NCI-H1930 (cell line): ENCODE measurements at places on chromosomes 2 and 18.

- no peak for DNase-seq
Observed at GRCh38 chr18:31162825-31163435, at the start of gene DSC1. Gene DSC1 (minus strand): TSS chr18:31162856. CDS start chr18:31162594, 262 bp downstream.

GRCh38 chr2:66436581-66437001, 1.7 kb downstream of the MEIS1 start:
- DNase-seq, result no peak

DNA sequence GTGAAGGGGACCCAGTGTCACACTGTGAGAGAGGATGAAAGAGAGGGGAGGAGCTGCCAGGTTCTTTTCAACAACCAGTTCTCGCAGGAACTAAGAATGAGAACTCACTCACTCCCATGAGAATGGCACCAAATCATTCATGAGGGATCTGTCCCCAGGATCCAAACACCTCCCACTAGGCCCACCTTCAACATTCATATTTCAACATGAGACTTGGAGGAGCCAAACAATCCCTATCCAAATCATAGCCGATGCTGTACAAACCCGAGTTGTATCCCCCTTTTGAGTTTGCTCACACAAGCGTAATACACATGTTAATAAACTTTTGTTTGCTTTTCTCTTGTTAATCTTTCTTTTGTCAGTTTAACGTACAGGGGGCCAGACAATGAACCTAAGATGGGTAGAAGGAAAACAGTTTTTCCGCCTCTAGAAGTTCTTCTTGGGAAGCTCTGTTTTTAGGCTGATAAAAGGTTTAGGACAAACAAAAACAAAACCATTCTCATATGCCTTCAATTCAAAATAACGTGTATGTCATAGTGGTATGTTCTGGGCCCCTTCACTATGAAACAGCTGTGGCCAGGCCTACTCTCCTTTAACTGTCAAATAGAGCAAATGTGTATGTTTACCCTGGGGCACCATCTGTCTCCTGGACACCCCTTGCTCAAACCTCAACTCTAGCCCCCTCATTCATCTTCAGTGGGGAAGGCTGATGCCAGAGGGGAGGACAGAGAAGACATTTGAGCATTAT, 9.1 kb upstream of the TMEM37 start:
- DNase-seq, result no peak

DNA sequence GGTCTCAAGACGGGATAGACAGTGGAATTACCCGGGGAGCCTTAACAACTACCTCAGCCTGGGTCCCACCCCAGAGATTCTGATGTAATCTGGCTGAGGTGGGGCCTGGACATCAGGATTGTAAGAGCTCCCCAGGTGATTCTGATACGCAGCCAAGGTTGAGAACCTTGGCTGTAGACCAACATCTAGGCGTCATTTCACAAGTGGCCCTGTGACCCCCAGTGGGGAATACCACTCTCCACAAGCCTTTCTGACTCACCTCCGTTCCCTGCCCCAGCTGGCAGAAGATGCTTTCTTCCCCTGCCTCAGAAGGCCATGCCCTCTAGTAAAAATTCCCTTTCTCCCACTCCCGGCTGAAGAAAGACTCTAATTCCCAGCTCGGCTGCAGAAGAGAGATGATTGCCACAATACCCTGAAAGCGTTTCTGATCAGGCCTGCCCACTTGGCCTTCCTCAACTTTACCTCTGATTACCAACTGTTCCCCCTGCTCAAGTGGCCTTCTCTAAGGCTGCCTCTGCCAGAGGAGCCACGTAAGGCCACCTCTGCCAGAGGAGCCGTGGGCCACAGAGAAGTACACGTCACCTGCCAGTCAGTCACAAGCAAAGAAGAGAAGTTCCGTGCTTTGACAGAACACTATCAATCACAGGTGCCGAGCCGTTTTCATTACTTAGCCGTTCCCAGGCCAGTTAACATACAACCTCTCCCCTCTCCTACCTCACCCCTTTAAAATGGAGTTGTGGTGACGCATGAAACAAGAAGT, 116.8 kb upstream of the PKDCC start:
- no peak for DNase-seq

DNA sequence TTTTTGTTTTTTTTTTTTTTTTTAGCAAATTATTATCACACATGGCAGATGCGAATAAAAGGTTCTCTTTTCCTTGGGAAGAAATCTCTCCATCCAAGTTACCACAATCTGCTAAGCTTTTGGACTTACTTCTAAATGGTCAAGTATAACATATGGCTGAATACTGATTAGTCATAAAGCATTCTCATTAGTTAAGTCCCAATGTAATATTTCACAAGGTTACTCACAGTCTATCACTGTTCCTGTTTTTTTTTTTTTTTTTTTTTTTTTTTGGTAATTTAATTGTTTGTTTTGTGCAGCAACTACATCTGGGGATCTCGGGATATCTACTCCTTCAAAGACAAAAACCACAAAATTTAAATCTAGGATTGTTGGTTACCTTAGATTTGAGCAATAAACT, 771.7 kb downstream of the CPS1 start:
- DNase-seq, result no peak

- DNase-seq, result no peak
Observed at GRCh38 chr2:157459486-157459885, 15.6 kb upstream of the CYTIP start.

DNA sequence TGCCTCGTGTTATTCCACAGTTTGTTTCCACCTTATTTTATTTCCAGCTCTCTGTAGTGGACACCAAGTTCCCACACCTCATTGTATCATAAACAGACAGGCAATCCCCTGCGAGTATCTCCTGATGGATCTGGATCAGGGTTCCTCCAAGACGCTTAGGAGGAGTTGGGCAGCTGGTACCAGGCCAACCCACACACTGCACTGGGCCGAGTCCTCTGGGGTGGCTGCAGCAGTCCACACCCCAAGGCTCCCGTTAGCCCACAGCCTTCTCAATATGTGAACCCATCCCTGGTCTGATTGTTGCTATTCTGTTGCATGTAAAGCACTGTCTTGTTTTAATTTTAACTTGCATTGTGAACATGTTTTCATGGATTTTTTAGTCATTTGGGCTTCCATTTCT, 178.8 kb upstream of the RAB6C start:
- DNase-seq, result no peak

GRCh38 chr2:208222351-208222750, 32.5 kb downstream of the IDH1 start:
- no peak for DNase-seq

- no peak for DNase-seq
Observed at GRCh38 chr18:61889541-61889940, 3.3 kb downstream of the RNF152 start.

GRCh38 chr18:22303927-22304326, 113.8 kb downstream of the CTAGE1 start:
- no peak for DNase-seq

DNA sequence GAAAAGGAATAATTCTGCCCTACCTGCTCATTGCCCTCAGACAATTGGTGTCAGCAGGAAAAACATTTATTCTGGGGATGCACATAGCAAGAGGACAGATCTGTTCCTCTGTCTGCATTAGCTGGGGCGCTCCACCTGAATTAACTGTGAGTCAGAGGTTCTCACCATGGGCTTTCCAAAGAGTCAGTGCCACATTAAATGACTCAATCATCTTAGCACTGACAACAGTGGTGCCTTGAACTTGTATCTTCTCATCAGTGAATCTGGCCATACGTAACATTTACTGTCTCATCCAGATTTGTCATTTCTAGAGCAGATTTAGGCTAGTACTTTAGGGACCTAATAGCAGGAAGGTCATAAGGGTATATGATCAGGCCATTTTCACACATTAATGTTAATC, 358.1 kb upstream of the CRIM1 start:
- no peak for DNase-seq

- DNase-seq, result no peak
Observed at GRCh38 chr18:72846736-72847533, 20.9 kb downstream of the NETO1 start.

- DNase-seq, result no peak
Observed at GRCh38 chr2:15412779-15413178, 148.4 kb downstream of the NBAS start.

DNA sequence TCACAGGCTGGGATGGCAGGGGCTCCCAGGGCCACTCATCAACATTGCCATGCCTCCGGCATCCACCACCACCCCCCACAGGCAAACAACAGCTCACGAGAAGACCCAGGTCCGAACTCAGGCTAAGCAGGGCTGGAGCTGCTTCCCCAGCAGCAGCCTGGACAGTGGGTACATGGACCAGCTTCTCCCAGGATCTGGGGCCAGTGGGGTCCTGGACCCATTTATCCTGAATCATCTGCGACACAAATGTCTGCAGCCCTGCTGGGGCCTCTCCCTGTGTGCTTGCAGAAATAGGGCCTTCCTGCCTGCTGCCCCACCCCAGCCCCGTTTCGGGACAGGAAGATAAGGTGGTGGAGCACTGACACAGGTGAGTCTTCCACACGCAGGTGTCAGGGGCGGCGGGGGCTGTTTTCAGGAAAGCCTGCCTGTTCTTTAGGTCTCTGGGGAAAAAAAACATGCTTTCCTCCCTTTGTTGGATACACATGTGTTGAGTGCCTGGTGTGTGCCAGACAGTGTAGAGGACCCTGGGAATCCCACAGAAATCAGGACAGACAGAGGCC, 4.5 kb downstream of the PRLH start:
- DNase-seq, result no peak

DNA sequence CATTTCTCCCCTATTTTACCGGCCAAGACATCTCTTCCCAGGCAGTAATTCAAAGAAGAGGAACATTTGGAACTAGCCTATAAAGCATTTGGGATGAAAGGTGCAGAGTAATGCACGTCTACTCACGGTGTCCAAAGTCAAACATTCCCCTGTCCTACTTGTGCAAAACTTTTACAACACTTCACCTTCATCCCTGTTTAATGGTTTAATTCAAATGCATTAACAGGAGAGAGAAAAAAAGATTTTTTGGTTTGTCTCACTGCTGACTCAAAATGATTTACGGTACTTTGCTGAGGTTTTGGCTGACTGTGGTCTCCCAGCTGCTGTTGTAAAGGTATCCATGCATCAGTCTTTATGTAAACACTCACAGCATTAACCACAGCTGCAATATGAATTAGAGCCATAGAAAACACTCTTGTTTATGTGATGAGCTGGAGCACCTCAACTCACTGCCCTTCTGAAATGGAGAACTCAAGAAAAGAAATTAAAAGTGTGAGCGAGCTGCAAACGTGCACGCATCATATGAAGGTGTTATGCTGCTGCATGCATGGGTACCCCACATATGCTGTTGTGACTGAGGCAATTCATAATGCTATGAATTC, 220.5 kb downstream of the PIEZO2 start:
- no peak for DNase-seq

DNA sequence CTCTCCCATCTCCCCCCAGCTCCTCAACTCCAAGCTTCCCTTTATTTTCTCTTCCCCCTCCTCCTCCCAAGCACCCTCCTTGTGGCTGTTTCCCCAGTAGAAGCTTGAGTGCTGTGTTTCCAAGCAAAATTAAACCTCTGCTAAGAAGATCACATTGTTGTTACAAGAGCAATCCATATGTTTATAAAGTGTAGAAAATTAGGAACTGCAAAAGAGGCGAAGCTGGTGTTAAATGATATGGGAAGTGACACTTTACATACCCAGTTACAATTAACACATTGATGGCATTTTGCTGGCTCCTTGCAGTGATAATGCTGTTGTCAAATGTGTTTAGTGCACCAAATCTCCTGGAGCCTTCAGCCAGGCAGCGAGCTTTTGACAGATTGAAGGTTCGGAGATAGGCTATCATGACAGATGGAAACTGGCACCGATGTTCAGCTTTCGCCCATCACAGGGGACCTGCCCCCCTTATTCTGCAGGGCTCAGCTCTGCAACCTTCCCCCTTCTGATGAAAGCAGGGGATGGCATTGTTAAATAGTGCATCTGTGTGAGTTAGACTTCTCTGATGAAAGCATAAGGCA, 259.8 kb upstream of the ATP5MC3 start:
- DNase-seq, result no peak

DNA sequence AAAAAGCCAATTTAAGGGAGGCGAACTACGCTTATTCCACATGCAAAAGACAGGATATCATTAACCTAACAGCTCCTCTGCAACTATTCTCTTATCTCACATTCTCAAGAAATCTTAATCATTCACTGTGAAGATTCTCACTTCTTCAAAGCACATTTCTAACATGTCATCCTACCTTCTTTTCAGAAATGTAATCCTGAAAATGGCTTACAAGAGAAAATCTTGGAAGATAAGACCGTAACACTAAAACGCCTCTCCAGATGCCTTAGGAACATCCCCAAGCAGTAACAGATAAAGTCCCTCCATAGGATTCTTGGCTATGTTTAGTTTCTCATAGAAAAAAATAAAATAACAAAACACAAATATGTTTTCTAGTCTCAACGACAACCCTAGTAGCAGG, 373.9 kb upstream of the CNTNAP5 start:
- DNase-seq, result no peak

DNA sequence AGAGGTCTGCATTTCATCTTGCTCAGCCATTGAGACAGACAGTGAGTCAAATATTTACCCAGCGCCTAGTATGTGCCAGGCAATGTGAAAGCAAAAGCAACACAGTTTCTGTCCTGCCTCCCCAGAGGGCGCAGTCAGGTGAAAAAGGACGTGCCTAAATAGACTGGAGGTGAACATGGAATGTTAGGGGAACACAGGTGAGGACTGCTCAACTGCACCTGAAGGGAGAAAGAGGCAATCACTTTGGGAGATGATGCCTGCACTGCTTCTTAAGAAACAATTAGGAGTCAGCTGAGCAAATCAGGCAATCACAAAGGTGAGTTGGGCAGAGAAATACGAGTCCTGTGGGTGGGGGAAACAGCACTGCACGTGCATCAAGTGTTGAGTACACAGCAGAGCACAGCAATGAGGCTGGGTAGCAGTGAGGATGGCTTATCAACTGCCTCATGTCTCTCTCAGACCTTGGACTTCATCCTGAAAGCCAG, 218.3 kb upstream of the SMAD7 start:
- peak; percentile 55 for DNase-seq

DNA sequence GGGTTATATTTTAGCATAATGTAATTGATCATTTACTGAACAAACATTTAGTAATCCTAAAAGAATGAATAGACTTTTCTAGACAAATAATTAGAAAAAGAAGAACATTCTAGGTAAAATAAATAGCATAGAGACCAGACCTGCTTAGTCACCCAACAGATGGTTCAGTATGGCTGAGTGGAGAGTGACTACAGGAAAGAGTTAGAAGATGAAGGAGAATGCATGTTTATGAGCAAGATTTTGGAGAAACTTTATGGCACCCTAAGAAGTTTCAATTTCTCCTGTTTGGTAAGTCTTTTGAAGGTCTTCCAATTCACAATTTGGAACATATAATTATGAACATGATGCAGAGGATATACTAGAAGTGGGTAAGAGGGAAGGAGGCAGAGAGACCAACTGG, 32.9 kb downstream of the FAP start:
- no peak for DNase-seq

DNA sequence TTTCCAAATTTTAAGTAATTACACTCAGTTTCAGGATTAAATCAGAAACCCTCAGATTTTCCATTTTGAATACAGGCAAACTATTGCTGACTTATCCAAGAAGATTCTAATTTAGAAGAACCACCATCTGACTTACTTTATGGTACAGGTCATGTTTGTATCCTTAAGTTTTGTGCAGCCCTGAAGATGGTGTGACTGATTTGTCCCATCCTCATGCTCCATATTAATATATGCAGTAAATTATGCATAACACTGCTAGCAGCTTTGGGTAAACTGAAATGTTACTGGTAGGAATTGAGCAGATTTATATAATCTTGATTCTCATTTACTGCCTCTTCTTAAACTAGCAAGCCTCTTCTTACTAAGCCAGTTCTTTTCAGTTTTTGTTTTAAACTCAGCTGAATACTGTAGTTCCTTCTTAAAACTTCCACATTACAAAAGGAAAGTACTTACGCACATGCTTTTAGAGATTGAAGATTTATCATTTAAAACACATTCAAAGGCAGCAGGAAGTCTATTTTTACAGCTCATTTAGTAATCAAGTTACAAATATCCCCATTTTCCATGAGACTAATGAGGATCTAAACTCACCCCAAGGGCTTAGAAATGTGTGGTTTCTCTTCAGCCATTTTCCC, 25.7 kb downstream of the MEX3C start:
- DNase-seq, result no peak
